ENCODE measurements at places on chromosomes 5 and 9. TPM values are rescaled to one million over a fixed set of nuclear protein-coding genes. Genes with fewer than 3 reads are reported as not detected.

FOXD4 gene
- total RNA-seq, result 0.93 TPM

DNA sequence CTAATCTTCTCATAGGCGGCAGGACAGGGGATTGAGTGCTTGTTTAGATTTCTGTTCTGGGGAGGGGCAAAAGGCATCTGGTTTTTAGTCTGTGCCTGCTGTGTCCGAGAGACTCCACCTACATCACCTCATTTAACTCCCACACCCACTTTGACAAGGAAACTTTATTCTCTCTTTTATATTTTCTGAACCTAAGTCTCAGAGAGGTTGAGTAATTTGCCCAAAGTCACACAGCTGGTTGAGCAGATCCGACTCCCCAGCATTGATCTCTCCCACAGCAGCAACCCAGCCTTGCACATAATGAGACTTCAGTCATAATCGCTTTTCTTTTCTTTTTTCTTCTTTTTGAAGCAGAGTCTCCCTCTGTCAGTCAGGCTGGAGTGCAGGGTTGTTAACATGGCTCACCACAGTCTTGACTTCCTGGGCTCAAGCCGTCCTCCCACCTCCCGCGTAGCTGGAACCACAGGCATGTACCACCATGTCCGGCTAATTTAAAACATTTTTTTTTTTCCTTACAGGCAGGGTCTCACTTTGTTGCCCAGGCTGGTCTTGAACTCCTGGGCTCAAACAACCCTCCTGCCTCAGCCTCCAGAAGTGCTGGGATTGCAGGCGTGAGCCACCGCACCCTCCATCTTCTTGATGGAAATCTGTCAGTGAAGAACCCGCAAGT is 36.5 kb upstream of the ANKRD33B start:
- no peak for DNase-seq

DNA sequence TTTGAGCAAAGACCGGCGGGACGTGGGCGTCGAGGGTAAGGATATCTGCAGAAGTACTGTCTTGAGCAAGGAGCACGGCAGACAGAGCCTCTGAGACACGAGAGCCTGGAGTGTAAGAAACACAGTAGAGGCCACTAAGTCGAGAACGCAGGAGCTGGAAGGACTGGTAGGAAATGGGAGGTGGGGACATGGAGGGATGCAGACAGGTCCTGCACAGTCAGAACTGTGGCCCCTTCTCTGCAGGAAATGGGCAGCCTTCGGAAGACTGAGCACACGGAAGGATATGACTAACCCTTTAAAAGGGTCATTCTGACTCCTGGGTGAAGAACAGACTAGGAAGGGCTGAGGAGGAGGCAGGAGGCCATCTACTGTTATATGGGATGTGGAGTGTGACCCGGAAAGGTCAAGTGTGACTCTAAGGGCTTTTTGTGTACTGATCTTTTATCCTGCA is 1.4 kb upstream of the CAMSAP1 start:
- DNase-seq, result no peak

GRCh38 chr5:2732850-2733249 is 18.6 kb downstream of the IRX2 start:
- peak; percentile 31 for DNase-seq

GRCh38 chr5:9833871-9834270 is 203.7 kb upstream of the TAS2R1 start:
- DNase-seq, result no peak

DNA sequence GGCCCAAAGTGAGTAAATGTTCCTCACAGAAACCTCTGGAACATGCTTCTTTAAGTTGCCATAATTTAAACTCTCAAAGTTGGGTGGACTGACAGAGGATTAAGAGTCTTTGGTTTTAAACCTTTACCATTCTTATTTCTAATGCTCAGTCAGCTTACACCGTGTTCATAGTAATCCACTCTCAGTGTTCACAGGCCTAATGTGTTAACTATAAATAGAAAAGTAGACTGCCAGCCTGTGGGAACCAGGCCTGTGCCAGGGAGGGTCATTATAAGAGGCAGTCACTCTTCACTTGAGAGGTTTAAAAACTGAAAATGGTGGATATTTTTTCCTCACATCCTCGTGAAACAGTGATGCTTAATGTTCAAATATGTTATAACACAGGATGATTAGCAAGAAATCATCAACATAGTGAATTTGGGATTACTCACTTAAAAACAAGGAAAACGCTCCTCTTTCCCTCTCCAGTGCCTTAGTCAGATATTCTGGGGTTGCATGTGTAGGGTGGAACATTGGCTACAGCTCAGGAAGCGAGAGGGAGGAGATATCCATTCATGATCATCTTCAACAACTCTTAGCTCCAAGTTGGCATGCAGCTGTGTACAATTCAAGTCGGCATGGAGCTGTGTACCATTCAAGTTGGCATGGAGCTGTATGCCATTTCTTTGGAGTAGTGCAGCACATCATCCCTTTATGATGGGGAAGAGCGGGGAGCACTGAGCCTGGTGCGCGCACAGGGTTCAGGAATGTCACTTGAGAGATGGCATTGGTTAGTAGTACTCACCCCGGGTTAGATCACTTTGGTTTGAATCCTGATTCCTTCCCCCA is 65.8 kb downstream of the KIAA1958 start:
- no peak for DNase-seq

LRRC70 gene
- 0.56 TPM for total RNA-seq

DNA sequence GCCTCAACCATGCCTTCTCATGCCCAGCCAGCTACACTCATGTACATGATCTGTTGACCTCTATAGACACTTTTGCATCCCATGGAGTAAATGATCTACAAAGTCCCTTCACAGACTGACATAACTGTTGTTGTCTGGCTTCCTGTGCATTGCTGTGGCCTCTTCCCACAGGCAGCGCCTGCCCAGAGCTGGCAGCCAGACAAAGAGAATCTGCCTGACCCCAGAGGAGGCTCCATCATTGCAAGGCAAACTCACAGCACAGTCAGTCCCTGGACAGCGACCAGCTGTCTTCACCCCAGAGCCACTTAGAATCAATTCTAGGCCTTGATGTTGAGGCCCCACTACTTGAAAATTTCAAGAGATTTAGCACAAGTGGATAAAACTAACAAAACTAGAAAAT is 65.5 kb downstream of the INSYN2B start:
- no peak for DNase-seq

DNA sequence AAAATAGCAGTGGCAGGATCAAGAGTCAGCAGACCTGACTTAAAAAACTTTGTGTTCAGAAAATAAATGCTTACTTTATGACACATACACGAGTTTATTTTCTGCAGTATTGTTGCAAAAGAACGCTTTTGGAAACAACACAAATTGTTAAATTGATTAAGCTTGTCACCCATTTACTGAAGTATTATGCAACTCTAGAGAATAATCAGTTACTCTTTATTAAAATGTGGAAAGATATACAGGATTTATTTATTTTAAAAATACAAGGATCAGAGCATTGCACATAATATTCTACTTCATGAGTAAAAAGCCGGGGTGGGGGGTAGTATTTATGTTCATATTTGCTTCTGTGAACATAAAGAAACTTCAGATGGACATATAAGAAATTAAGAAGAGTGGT is 20.0 kb downstream of the FYB1 start:
- no peak for DNase-seq

GRCh38 chr9:124828489-124829333 is 24.5 kb upstream of the WDR38 start:
- no peak for DNase-seq

NR4A3 gene
- 0.39 TPM for total RNA-seq

POLR3G gene
- 4.5 TPM for total RNA-seq

- no peak for DNase-seq
Measured at GRCh38 chr9:98929071-98929470, 14.6 kb upstream of the COL15A1 start.

DNA sequence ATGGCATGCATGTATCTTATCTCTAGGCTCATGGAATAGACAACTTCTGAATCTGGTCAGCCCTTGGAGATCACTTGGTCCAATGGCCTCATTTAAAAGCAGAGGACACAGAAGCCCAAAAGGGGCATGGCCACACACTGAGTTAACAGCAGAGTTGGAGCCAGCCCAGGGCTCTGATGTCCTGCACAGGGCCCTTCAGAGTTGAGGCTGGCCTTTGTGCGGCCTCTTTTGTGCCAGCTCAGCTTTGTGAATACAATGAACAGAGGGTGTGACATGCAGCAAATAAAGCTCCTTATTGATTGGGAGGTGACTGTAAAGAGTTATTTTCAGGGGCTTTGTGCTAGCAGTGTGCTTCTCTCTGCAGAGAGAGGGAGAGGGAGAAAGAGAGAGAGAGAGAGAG is 150.1 kb upstream of the STK32A start:
- no peak for DNase-seq

SOWAHA gene
- 3.7 TPM for total RNA-seq

GRCh38 chr5:108681079-108681921 is 66.4 kb upstream of the FER start:
- peak; percentile 46 for DNase-seq

DNA sequence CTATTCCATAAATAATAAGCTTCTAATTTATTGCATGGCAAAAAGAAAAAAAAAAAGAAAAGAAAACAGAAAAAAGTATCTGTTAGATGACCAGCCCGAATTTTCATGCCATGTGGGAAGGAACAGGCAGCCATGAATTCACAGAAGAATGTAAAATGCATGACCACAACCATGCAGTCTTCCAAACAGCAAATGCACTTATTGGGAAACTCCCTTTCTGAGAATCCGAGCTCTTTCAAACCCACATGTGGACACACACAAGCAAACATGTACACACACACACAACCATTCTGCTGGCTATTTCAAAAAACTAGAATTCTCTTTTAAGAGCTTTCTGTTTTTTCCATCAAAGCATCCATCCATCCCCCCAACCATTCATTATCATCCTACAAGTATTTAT is 236.1 kb downstream of the DNAH5 start:
- DNase-seq, result no peak

MRPL22 gene
- total RNA-seq, result 84.8 TPM

DNA sequence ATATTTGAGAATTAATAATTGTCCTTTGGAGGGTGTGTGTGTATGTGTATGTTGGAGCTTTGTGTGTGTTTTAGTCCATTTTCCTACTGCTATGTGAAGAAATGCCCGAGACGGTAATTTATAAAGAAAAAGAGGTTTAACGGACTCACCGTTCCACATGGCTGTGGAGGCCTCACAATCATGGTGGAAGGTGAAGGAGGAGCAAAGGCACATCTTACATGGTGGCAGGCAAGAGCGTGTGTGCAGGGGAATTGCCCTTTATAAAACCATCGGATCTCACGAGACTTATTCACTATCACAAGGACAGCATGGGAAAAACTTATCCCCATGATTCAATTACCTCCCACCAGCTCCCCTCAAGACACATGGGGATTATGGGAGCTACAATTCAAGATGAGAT is 44.1 kb downstream of the TMC1 start:
- DNase-seq, result no peak

SPATA31E1 gene
- not detected for total RNA-seq

- no peak for DNase-seq
Measured at GRCh38 chr5:169174923-169175322, 126.0 kb downstream of the SLIT3 start.

DNA sequence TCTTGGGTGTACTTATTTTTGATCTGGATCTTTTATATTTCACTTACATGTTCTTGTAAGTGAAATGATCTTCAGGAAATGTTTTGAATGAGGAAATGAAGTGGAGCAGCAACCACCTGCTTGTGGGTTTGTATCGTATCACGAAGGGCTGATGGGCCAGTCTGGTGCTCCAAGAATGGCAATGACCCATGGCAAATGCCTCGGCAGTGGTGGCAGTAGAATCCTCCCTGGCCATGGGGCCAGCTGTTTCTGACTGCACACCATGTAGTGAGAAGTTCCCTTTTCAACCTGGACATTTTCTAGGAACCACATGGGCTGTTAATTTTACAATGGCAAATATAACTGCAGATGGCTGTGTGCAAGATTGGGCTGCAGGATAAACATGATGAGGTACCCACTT is 29.9 kb downstream of the MAT2B start:
- no peak for DNase-seq

GRCh38 chr5:151895660-151896030 is 29.0 kb downstream of the GLRA1 start:
- DNase-seq, result no peak

- no peak for DNase-seq
Measured at GRCh38 chr5:145579301-145579700, 255.8 kb downstream of the PRELID2 start.

CDC14B gene
- total RNA-seq, result 82.3 TPM

PCDHB5 gene
- total RNA-seq, result not detected

SLC6A7 gene
- not detected for total RNA-seq

GRCh38 chr9:31623511-31623910 is 760.9 kb upstream of the ACO1 start:
- DNase-seq, result no peak

CHSY3 gene
- 0.46 TPM for total RNA-seq

- DNase-seq, result no peak
Measured at GRCh38 chr9:21324047-21324446, 11.2 kb downstream of the KLHL9 start.

HAVCR2 gene
- 0.41 TPM for total RNA-seq

GRCh38 chr5:15995341-15996052 is 184.1 kb downstream of the MARCHF11 start:
- peak; percentile 20 for DNase-seq

- DNase-seq, result peak; percentile 17
Measured at GRCh38 chr9:104780796-104781395, 17.0 kb downstream of the NIPSNAP3B start.

DNA sequence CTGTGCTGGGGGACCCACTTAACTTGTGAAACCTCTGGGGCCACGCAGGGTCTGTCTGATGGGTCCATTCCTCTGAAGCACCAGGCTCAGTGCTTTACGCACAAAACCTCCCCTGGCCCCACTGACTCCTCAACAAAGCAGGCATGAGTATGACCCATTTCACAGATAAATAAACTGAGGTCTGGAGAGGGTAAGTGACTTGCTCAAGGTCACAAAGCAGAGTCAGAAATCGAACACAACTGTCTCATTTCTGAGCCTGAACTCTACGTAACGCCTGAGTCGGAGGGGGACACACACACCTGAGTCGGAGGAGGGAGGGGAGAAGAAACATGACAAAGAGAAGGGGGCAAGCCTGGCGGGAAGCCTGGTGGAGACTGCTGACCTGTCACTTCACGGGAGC is 48.0 kb upstream of the RAPGEF1 start:
- no peak for DNase-seq

DNA sequence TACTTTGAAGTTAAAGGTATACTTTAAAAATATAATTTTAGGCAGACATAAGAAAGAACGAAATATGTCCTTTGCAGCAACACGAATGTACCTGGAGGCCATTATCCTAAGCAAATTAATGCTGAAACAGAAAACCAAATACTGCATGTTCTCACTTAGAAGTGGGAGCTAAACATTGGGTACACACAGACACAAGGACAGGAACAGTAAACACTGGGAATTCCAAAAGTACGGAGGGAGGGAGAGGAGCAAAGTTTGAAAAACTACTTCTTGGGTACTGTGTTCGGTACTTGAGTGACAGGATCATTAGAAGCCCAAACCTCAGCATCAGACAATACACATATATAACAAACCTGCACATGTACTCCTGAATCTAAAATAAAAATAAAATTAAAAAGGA is 40.9 kb downstream of the TJP2 start:
- DNase-seq, result no peak

- DNase-seq, result peak; percentile 69
Measured at GRCh38 chr5:136062366-136063274, 33.8 kb downstream of the TGFBI start.

- no peak for DNase-seq
Measured at GRCh38 chr5:78287833-78288232, 6.7 kb downstream of the AP3B1 start.
